ENCODE measurements at places on chromosomes 11 and 22.

DNA sequence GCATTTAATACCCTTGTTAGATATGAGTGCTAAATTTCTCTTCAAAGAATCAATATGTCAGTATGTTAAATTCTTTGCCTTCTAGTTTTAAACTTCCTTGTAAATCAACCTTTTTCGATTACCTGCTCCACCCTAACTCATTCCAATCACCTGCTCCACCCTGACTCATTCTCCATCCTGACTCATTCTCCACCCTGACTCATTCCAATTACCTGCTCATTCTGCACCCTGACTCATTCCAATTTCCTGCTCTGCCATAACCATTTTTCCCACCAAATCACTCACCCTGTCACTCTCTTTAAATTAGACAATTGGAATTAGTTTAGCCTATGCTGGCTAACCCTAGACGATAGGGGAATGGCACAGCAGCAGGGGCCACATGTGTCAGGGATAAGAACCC lies 519.5 kb upstream of the LRRC4C start:
- DNase-seq = no peak

DNA sequence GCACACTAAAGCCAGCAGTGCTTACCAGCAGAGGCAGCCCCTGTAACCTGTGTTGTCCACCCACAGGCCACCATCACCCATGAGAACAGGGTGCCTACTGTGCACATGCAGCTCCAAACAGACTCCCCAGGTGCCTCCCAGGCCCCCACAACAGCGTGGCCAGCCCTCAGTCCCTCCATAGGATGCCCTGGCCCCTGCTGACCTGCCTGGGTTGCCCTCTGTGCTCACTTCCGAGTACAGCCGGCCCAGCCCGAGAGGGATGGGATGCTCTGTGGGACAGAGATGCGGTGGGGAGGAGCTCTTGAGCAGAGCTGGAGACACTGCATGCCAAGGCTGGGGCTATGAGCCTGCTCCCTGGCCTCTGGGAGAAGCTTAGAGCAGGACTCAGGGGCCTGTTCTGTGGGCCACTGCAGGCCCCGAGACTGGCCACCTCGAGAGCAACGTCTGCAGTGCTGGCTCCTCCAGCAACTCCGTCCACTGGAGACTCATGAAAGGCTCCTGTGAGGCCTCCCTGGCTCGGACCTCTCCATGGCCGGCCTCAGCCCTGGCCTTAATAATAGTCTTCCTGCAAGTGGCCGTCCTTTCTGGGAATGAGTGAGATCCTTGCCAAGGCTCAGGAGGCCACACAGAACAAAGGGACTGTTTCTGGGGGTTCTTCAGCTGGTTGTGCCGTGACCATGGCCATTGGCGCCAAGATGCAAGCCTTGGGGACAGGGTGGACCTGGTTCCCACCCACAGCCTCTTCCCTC lies 27.0 kb downstream of the FADS2 start:
- no peak for DNase-seq

GRCh38 chr11:77206264-77207018 lies 78.4 kb downstream of the MYO7A start:
- DNase-seq = no peak

DNA sequence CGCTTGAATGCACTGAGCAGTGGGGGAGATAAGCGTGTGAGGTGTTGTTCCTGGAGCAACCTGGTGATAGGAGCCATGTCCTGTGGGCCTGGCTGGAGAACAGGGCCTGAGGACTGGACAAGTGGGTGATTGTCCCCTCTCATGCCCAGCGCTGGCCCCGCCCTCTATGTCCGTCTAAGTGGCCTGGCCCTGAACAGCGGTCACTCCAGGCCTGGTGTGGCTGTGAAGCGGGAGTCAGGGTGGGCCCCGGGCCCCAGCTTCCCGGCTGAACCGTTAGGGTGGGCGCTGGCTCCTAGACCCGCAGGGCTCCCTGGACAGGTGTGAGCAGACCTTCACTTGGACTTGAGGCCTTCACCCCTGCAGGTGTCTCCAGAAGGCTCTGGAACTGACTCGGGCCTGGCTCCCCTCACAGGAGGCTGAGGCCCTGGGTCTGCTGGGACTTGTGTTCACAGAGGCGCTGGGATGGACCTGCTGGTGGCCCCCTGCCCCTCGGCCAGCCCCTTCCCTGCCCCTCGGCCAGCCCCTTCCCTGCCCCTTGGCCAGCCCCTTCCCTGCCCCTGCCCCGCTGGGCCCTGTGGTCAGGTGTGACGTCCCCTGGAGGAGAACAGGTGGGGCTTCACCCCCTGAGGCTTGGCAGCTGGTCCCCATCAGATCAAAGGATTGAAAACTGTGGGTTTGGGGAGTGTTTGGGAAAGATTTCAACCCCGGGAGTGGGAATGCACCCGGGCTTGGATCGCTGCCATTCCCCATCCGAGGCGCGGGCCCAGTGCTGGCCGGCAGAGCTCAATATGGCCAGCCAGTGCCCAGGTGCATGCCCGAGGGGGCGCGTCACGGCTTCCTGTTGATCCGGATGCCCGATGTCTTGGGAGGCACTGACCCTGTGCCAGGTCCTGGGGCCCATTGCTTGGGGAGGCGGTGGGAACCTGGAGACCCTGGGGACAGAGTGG lies 3.2 kb upstream of the MUC6 start:
- DNase-seq = no peak

DNA sequence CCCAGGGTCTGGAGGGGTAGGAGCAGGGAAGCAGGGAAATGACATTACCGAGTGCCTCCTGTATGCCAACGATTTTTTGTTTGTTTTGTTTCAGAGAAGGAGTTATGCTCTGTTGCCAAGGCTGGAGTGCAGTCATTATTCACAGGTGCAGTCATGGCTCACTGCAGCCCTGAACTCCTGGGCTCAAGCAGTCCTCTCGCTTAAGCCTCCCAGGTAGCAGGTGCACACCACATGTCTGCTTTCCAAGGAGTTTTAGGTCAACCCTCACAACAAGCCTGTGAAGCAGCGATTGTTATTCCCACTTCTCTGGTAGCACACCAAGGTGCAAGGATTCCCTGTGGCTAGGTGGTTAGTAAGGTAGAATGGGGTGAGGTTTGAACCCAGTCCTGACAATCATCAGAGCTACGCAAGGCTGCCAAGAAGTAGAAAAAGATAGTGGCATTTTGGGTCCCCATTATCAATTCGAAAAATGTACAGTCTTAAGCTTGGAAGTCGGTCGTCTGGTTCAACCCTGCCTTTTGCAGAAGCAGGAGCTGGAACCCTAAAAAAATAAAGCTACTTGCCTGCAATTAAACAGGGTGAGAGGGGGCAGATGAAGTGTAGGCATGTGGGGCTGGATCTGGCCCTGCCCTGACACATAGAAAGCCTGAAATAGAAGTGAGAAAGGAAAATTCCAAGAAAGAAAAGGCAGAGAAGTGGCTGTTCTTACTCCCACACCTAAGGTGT lies 9.1 kb downstream of the UCP3 start:
- DNase-seq = no peak

GRCh38 chr11:131868629-131869507 lies 498.5 kb downstream of the NTM start:
- no peak for DNase-seq

DNA sequence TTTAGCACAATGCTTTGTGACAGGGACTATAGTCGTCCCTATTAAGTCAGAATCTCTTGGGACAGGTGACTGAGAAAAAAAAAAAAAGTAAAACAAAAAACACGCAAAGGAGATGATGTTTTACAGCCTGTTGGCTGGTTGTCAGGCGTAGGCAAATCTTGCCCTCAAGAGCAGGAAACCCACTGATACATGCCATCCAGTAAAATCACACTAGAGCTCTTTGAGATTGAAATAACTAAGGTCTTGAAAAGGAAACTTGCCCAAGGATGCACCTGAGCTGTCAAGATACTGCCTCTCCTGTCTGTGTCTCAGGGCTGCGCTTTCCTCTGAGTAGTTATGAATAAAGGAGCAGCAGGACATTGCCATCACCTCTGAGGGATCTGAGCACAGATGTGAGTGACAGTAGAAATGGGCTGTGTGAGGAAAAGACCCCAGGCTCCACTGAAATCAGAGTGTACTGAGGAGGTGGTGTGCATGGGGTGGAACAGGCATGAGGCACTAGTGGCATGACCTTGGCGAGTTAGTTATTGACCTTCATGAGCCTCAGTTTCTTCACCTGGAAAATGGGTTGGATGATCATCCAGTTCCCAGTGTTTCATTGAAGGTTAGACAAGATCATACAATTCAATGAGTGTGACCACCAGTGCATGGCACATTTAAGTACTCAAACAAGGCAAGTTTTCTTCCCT lies 23.3 kb downstream of the MICAL2 start:
- DNase-seq = no peak

- DNase-seq = no peak
Measured at GRCh38 chr11:13939961-13940906, 22.3 kb upstream of the SPON1 start.

GRCh38 chr11:108338750-108339149 lies 115.9 kb downstream of the ATM start:
- no peak for DNase-seq

DNA sequence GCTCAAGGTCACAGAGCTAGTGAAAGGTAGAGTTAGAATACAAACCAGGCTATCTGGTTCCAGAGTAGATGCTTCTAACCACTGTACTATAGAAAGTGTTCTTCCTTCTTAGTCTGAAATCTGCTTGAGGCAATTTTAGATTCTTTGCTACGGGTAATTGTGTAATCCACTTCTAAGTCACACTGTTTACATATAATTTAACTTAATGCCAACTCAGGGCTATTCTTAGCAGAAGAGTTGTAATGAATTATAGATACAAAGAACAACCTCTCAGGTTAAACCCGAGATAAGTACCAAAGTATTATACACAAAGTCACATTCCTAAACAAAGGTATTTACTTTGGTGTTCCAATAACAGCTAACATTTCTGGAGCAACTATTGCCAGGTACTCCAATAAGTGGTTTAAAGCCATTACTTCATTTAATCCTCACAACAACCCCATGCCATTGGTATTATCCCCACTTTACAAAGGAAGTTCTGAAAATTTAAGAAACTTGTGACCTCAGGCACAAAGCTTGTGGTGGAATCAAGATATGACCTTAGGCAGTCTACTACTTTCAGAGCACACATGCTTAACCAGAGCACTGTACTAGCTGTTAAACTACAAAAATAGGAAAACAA lies 31.1 kb upstream of the DDI1 start:
- DNase-seq = no peak

DNA sequence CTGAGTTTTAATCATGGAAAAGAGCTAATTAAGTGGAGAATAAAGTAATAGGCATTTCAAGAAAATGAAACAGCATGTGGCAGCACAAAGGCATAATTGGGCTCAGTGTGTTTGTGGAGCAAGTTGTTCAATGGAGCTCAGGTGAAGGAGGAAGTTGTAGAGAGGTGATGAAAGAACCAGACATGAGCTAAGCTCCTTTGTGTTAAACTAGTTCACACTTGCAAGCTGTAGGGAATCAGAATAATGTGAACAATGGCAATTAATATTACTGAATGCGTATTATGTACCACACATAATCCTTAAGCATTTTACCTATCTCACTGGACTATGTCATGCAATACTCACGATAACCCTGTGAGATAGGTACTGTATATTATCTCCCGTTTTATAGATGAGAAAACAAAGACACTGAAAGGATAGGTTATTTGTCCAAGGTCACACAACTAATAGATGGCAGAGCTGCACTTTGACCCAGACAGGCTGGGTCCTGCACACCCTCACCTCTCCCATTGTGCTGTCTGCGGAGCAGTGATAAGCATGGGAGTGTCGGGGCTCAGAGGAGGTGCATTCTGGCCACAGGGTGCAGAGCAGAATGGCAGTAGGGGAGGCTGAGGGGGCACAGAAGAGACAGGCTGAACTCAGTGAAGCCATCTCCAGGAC lies 8.9 kb downstream of the OLFML1 start:
- peak; percentile 20 for DNase-seq

GRCh38 chr11:9231848-9232177 lies 33.3 kb downstream of the DENND5A start:
- DNase-seq = no peak

DNA sequence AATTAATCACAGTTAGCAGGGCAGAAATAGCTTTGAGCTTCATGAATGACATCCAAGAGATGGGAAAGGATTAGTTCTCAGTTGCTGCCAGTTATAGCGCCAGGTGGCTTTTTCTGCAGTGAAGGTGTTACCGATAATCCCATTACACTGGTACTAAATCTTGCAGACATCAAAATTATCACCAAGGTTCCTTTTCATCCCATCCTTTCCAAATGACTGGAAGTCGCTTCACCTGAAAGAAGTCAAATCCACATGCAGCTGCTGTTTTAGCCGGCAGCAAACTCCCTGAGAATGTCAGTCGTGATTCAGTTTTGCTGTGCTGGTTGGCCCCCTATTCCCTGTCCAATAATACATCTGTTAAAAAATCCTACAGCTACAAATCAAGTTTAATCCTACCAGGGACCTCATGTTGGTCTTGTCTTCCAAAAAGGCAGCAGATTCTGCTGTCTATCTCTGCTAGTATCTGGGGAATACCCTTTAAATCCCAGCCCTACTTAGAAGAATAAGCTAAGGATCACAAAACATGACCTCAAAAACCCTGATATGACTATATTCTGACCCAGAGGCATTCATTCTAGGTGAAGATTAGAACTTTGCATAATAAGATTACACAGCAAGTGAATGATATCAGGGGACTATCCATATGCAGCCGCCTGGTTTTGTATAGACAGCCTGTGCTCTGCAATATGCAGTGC lies 31.7 kb downstream of the IMMP1L start:
- no peak for DNase-seq

- no peak for DNase-seq
Measured at GRCh38 chr22:22755778-22756100, 111.3 kb downstream of the GGTLC2 start.

GRCh38 chr11:111631666-111632039 lies 29.4 kb downstream of the SIK2 start:
- DNase-seq = peak; percentile 21

DNA sequence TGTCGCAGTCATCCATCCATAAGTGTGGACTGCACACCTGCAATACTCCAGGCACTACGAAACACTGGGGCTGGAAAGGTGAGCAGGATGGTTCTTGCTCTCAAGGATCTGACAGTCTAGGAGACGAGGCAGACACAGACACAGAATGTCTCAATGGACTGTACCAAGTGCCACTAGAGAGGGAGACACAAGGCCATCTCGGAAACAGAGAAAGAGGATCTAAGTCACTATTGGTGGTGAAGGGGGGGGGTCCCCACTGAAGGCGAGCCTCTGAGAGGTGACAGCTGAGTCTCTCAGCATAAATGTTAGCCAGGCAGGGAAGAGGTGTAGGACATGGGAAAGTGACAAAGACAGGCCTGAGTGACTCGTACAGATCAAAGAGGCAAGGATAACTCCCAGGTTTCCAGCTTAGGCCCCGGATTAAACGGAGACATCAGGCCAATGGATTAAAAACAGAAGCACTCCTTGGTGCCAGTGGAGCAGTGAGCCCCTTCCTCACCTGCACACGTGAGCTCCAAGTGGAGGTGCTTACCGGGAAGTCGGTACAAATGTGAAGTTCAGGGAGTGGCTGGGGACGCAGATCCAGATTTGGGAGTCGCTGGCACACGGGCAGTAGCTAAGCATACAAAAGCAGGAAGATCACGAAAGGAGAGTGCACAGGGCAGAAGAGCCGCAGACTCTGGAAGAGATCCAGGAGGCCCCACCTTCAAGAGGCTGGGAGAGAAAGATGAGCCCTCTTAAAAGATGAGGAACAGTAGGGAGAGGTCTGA lies 117.2 kb downstream of the MICAL3 start:
- no peak for DNase-seq

All from HepG2 (cell line).